ENCODE measurements at places on chromosomes 3 and 15.
A peak's percentile ranks its signal among the peaks of the same experiment; 100 is the strongest.

GRCh38 chr3:23330568-23330967 lies 127.4 kb downstream of the UBE2E2 start:
- no peak for DNase-seq

DNA sequence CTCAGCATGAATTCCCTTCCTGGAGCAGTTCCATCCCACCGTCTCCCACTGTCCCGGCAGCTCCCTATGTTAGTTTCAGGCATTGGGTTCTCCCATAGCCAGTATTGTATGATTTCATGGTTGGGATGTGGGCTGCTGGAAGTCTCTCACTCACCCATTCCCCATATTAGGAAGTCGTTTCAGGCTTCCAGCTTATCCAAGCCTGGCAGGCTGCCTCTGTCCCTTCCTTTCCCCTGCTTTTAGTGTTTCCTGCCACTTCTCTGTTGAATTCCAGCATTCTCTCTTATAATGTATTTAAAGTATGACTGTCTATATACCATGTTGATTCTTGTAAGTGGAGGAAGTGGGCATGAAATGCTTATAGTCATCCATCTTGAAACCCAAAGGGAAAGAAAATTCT lies 309.7 kb upstream of the RBMS3 start:
- DNase-seq: no peak

DNA sequence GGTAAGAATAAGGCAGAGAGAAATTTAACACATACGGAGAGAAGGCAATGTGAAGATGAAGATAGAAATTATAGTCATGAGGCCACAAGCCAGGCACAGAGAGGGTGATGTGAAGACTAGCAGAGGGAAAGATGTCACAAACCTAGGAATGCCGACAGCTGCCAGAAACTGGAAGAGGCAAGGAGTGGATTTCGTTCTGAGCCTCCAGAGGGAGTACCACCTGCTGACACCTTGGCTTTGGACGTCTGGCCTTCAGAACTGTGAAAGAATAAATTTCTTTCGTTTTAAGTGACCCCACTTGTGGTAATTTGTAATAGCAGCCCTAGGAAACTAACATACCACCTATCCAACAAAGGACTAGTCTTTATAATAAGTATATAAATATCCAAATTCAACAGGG lies 5.0 kb upstream of the SGO1 start:
- DNase-seq: no peak

DNA sequence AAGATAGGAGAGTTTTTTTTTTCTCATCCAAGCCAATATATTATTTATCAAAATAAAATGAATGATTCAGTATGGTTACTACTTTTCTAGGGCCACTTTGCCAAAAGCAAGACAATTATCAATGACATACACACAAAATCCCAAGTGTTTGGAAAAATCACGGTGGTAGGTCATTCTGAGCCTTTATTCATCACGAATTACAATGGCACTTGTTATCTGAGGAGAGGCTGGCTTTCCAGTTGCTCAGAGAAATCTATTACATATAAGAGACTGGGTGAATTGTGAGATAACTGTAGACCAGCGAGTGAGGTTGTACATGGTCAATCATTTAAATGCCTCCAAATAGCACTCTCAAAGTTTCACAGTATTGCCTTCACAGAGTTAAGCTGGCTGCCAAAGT lies 20.4 kb upstream of the FGF12 start:
- no peak for DNase-seq

GRCh38 chr15:98549003-98549402 lies 99.3 kb upstream of the IGF1R start:
- DNase-seq: no peak

- peak; percentile 10 for DNase-seq
Measured at GRCh38 chr15:53072077-53072476, 281.9 kb upstream of the ONECUT1 start.

GRCh38 chr15:59243622-59244021 lies 37.0 kb downstream of the LDHAL6B start:
- DNase-seq: no peak

DNA sequence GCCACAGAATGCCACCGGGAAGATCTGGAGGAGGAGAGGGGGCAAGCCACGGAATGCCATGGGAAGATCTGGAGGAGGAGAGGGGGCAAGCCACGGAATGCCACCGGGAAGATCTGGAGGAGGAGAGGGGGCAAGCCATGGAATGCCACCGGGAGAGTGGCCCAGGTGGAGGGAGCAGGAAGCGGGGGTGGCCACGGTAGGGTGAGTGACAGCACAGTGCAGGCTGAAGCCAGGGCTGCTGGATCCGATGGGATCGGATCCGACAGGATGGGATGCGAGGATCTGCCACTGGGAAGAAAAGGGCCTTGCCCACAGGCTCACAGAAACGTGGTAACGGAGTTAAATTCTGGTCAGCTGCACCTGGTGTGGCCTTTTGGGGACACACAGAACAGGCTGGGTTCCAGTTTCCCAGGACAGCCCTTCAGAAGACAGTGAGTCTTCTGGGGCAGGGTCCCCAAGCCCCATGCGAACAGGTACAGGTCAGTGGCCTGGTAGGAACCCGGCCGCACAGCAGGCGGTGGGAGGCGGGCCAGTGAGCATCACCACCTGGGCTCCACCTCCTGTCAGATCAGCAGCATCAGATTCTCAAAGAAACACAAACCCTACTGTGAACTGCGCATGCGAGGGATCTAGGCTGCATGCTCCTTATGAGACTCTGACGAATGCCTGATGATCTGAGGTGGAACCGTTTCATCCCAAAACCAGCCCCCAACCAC lies 58.8 kb downstream of the XXYLT1 start:
- no peak for DNase-seq

- DNase-seq: no peak
Measured at GRCh38 chr15:63606308-63606707, 9.1 kb downstream of the FBXL22 start.

GRCh38 chr3:65391068-65391467 lies 647.6 kb downstream of the MAGI1 start:
- DNase-seq: no peak

- DNase-seq: no peak
Measured at GRCh38 chr3:112744825-112745566, 101.7 kb downstream of the CD200R1L start.

DNA sequence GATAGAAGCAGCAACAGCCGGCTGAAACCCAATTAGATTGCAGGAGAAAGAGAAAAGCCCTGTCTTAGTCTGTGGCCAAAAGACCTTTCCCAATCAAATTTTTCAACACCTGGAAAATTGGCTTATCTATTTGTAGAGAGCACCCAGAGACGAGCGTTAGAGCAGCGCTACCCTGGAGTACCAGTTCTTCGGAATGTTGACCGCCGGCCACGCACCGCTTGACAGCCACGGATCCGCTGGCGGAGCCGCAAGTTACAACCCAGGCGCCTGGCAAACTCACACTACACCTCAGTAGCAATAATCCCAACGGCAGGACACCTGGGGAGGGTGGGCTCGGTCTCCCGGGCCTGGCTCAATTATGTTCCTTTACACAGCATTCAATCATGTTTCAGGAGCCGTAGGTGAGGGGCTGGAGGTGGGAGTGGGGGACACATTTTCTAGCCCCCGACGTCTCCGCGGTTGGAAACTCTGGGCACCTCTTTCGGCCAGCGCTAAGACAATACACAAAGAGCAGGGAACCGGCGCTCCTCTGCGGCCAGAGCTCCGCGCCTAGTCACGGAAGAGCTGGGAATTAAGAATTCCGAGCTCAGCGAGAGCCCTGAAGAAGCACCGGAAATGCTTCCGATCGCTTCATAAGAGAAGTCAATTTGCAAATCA lies 1.2 kb downstream of the MB21D2 start:
- no peak for DNase-seq

DNA sequence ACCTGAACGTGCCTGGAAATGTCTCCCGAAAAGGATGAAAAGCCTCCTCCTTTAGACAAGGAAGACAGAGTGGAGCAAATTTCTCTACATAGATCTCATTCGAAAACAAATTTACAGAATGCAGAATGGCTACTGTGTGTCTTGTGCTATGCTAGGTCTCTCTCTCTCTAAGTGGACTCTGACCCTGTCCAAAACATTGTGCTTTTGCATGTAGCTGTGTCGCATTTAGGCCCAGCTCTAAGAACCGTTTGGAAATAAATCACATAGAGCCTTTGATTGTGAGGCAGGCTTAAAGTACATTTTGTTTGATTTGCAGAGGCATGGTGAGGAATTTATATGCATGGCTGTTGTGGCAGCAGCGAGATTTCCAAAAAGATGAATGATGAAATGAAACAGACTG lies 198.0 kb downstream of the SV2B start:
- DNase-seq: no peak

- no peak for DNase-seq
Measured at GRCh38 chr3:117515309-117515708, 805.7 kb downstream of the TUSC7 start.

DNA sequence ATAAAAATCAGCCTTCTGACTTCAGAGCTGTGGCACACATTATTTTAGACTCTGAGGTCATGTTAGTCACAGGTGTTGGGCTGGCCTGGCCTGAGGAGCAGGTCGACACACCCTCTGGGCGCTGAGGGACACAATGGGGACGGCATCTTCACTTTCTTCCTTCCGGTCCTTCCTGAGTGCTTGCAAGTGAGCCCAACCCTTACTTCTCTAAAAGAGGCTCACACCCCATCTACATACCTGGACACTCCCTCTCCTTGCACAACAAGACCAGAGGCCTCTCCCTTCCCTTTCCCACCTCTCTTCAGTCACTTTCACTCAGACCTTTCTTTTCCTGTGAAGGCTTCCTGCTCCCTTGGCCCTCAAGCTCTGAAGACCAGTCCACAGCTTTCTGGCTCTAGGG lies 85.4 kb downstream of the XXYLT1 start:
- DNase-seq: no peak

DNA sequence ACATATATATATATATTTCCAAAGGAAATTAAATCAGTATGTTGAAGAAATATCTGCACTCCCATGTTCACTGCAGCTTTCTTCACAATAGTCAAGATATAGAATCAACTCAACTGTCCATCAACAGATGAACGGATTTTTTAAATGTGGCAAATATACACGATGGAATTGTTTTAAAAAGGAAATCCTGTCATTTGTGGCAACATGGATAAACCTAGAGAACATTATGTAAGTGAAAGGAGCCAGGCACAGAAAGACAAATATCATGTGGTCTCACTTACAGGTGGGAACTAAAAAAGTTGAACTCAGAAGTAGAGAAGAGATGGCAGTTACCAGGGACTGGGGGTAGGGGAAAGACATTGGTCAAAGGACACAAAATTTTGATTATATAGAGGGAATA lies 253.7 kb downstream of the ULK4 start:
- no peak for DNase-seq

- DNase-seq: no peak
Measured at GRCh38 chr3:140910860-140911259, 30.8 kb upstream of the SLC25A36 start.

- DNase-seq: no peak
Measured at GRCh38 chr3:191324936-191325335, 4.3 kb upstream of the CCDC50 start.

- no peak for DNase-seq
Measured at GRCh38 chr3:194395212-194395611, 3.9 kb downstream of the GP5 start.

DNA sequence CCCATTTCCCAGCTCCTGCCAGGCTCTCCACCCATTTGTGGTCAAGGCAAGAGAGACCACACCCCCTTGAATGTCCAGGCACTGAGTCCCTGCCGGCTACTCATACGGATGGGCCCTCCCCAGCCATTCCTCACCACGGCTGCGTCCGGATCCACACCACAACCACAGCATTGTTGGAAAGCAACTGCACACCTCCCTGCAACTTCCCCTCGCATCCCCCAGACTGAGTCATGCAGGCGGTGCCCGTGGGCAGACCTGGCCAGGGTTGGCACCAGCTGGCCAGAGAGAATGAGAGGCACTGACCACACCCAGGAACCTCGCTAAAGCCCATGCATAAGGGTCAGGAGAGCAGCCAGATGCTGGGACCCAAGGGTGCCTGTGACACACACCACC lies 30.5 kb downstream of the LOXL1 start:
- DNase-seq: no peak

DNA sequence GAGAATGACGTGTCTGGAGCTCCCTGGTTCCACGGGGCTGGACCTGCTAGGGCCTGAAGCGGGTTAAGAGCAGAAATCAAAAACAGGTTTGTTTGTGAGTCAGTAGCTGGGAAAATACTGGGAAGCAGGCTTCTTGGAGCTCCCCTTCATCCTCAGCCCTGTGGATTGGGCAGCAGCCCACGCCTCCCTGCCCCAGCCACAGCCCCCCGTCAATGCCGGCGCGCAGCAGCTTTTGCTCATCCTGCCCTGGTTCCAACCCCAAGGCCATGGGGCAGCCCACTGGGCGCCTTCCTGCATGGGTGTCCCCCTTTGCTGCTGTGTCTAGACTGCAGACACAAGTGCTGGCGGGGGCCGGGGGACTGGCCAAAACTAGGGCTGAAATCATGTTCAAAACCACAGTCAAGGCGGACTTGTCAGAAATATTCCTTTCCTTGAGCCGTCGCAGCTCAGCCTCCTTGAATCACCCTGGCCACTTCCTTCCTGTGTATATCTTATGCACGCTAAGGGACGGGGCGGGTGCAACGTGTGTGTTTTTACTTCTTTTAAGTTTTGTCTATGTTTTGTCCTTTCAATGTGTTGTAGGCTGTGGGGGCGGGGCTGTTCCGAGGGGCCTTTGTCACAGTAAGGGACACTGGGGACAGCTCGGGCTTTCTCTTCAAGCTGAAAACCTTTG lies 108.1 kb downstream of the KLF13 start:
- peak; percentile 74 for DNase-seq

GRCh38 chr3:58570851-58571250 lies 6.3 kb downstream of the FAM107A start:
- DNase-seq: no peak

Measured in GM20000 (cell line).